Testis (tissue), 5 donors: ENCODE measurements at places on chromosomes 1 and 21. TPM values are rescaled to one million over a fixed set of nuclear protein-coding genes. Genes with fewer than 3 reads are reported as not detected.

CFAP74 gene
- polyA plus RNA-seq, result 24.9 TPM

B3GALNT2 gene
- polyA plus RNA-seq, result 18.3 TPM

HPCAL4 gene
- 17.3 TPM for polyA plus RNA-seq

GJB5 gene
- not detected for polyA plus RNA-seq

FAM177B gene
- not detected for polyA plus RNA-seq

C4BPA gene
- 1.0 TPM for polyA plus RNA-seq

HRNR gene
- not detected for polyA plus RNA-seq

FAM163A gene
- polyA plus RNA-seq, result 6.6 TPM

TAF13 gene
- polyA plus RNA-seq, result 38.5 TPM

RIMKLA gene
- 2.2 TPM for polyA plus RNA-seq

DMAP1 gene
- polyA plus RNA-seq, result 54.2 TPM

BTF3L4 gene
- polyA plus RNA-seq, result 79.7 TPM

DNAH14 gene
- polyA plus RNA-seq, result 30.1 TPM

SELENBP1 gene
- 31.8 TPM for polyA plus RNA-seq

LRIF1 gene
- polyA plus RNA-seq, result 31.4 TPM

MX2 gene
- polyA plus RNA-seq, result 8.4 TPM

CHI3L1 gene
- polyA plus RNA-seq, result 35.5 TPM

ZMYM4 gene
- 68.6 TPM for polyA plus RNA-seq

TBX19 gene
- 1.9 TPM for polyA plus RNA-seq

SPOCD1 gene
- 22.0 TPM for polyA plus RNA-seq

CBR3 gene
- 6.9 TPM for polyA plus RNA-seq

FCER1G gene
- polyA plus RNA-seq, result 60.9 TPM

HMGN1 gene
- polyA plus RNA-seq, result 203 TPM

RNU1-1 gene
- 18.9 TPM for polyA plus RNA-seq

KIF21B gene
- 32.3 TPM for polyA plus RNA-seq

SPEN gene
- polyA plus RNA-seq, result 54.8 TPM

PLA2G2F gene
- polyA plus RNA-seq, result not detected

SPRR2B gene
- polyA plus RNA-seq, result 12.4 TPM

NENF gene
- 41.6 TPM for polyA plus RNA-seq

GPX7 gene
- polyA plus RNA-seq, result 14.5 TPM

HSPB7 gene
- 31.2 TPM for polyA plus RNA-seq

REN gene
- polyA plus RNA-seq, result 2.2 TPM

NEXN gene
- 2.5 TPM for polyA plus RNA-seq

ARTN gene
- polyA plus RNA-seq, result 1.9 TPM

BCL10 gene
- polyA plus RNA-seq, result 16.5 TPM

MRPL20 gene
- polyA plus RNA-seq, result 110 TPM

COL8A2 gene
- polyA plus RNA-seq, result 4.2 TPM

PLPPR5 gene
- 4.5 TPM for polyA plus RNA-seq

ZBTB8A gene
- 5.6 TPM for polyA plus RNA-seq

SPRR2E gene
- polyA plus RNA-seq, result 1.4 TPM

OR2W3 gene
- polyA plus RNA-seq, result 1.5 TPM

EXTL1 gene
- polyA plus RNA-seq, result 1.3 TPM

RAB13 gene
- 82.8 TPM for polyA plus RNA-seq

DCST1 gene
- polyA plus RNA-seq, result 15.2 TPM

TRNP1 gene
- 4.3 TPM for polyA plus RNA-seq

KRTAP24-1 gene
- not detected for polyA plus RNA-seq
